H1 (cell line): ENCODE measurements at places on chromosomes 2 and 18.

DNA sequence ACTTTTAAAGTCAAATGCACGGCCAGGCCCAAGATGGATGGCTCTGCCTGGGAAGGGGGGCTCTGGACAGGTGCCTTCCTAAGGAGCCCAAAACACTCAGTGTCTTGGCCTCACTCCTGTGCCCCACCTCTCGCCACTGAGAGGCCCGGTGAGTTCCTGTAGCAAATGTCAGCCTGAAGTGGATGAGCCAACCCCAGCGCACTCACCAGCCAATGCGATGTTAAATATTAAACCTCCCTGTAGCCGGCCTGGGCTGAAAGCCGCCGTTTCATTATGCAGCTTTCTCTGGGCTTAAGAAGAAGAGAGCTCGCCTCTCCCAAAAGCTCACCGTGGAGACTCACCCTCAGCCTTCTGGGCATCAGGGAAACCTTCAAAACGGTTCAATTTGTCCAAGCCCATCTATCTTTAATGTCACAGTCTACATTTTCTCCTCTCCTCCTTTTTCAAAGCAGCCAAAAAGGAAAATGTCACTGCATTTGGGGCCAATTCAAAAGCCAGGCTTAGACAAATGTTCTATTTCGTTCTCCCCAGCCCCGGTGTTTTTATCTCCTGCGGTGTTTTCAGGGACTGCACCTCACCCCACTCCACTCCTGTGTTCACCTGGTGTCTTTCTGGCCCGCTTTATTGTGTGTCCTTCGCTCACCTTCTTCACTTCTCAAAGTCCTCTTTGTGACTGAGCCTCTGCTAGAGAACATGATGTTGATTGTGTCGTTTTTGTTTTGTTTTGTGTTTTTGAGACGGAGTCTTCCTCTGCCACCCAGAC, 124.0 kb downstream of the NRP2 start:
- peaks cover 2% of the 10 kb centered on the region; the same call in 1 of the 2 replicates for H3K4me1 ChIP-seq
- H3K4me3 ChIP-seq, result no peak overlapping the region
- no peak overlapping the region for H3K27ac ChIP-seq
- H3K27me3 ChIP-seq, result no peaks in the 10 kb centered on the region

DNA sequence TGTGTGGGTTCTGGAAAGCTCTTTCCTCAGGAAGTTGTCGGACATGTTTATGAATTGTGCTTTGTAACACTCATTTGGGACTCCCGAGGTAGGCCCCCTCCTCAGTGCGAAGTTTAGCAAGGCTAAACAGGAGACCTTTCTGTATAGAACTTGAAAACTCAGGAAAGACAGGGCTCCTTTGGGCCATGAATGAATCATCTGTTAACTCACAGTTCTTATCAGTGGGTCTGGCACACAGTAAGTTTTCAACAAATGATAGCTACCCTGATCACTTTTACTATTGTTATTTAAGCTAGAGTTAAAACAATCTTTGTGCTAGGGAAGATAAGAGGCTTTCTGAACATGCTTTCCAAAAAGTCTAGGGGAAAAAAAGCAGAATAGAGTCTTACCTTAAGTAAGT, 430.5 kb upstream of the ETAA1 start:
- H3K4me1 ChIP-seq, result no peaks in the 10 kb centered on the region

GRCh38 chr18:68733707-68734106, 18.8 kb upstream of the TMX3 start:
- no peaks in the 10 kb centered on the region for H3K27me3 ChIP-seq
- H3K4me3 ChIP-seq, result no peak overlapping the region
- no peaks in the 10 kb centered on the region for H3K4me1 ChIP-seq
- DNase-seq, result no peak
- H3K36me3 ChIP-seq, result no peaks in the 10 kb centered on the region

GRCh38 chr18:34220081-34220815, 4.5 kb downstream of the NOL4 start:
- H3K27me3 ChIP-seq, result peaks cover 35% of the 10 kb centered on the region
- H3K4me3 ChIP-seq, result no peak overlapping the region

- no peak overlapping the region for H3K27ac ChIP-seq
- peaks cover 7% of the 10 kb centered on the region for H3K4me1 ChIP-seq
- H3K4me3 ChIP-seq, result no peak overlapping the region
- no peak for DNase-seq
Measured at GRCh38 chr2:54556621-54557121, 100.5 kb downstream of the SPTBN1 start.

- H3K27me3 ChIP-seq, result no peaks in the 10 kb centered on the region
- no peak for DNase-seq
- no peaks in the 10 kb centered on the region for H3K36me3 ChIP-seq
- H3K27ac ChIP-seq, result no peak overlapping the region
- no peak overlapping the region for H3K4me3 ChIP-seq
Measured at GRCh38 chr18:36448384-36449290, 151.1 kb downstream of the FHOD3 start.

- no peak overlapping the region for H3K4me3 ChIP-seq
- peaks cover 4% of the 10 kb centered on the region; the same call in 1 of the 2 replicates for H3K4me1 ChIP-seq
- H3K27me3 ChIP-seq, result no peaks in the 10 kb centered on the region
- no peak overlapping the region for H3K27ac ChIP-seq
- no peaks in the 10 kb centered on the region for H3K36me3 ChIP-seq
Measured at GRCh38 chr2:160051371-160051800, 11.0 kb downstream of the PLA2R1 start.
